ENCODE measurements at places on chromosomes 1 and 21. TPM values are rescaled to one million over a fixed set of nuclear protein-coding genes. Genes with fewer than 3 reads are reported as not detected.
A peak's percentile ranks its signal among the peaks of the same experiment; 100 is the strongest.

PRAMEF7 gene
- total RNA-seq, result not detected

KCNE1 gene
- 0.37 TPM for total RNA-seq

NMNAT2 gene
- not detected for total RNA-seq

GRCh38 chr1:48749068-48749467, 27.6 kb downstream of the BEND5 start:
- no peak overlapping the region for H3K4me3 ChIP-seq
- no peaks in the 10 kb centered on the region for H3K36me3 ChIP-seq
- peaks cover 20% of the 10 kb centered on the region for H3K27me3 ChIP-seq

F11R gene
- 13.5 TPM for total RNA-seq

- peaks cover 4% of the 10 kb centered on the region for H3K36me3 ChIP-seq
- H3K27ac ChIP-seq, result peak overlapping the region; percentile 95
- H3K4me1 ChIP-seq, result peaks cover 75% of the 10 kb centered on the region
- no peak for DNase-seq
These were observed 14.6 kb downstream of the RPS6KA1 start for GRCh38 chr1:26544126-26544525.

- H3K27me3 ChIP-seq, result peaks cover 13% of the 10 kb centered on the region
- H3K4me3 ChIP-seq, result peak overlapping the region; percentile 82
- H3K27ac ChIP-seq, result peak overlapping the region; percentile 93
- peaks cover 19% of the 10 kb centered on the region for H3K4me1 ChIP-seq
- no peaks in the 10 kb centered on the region for H3K36me3 ChIP-seq
- DNase-seq, result no peak
These were observed 65.2 kb downstream of the SIK1 start for GRCh38 chr21:43361493-43362296.
